Amniotic epithelial cell (primary cell): ENCODE measurements at places on chromosomes 7 and 10.

DNA sequence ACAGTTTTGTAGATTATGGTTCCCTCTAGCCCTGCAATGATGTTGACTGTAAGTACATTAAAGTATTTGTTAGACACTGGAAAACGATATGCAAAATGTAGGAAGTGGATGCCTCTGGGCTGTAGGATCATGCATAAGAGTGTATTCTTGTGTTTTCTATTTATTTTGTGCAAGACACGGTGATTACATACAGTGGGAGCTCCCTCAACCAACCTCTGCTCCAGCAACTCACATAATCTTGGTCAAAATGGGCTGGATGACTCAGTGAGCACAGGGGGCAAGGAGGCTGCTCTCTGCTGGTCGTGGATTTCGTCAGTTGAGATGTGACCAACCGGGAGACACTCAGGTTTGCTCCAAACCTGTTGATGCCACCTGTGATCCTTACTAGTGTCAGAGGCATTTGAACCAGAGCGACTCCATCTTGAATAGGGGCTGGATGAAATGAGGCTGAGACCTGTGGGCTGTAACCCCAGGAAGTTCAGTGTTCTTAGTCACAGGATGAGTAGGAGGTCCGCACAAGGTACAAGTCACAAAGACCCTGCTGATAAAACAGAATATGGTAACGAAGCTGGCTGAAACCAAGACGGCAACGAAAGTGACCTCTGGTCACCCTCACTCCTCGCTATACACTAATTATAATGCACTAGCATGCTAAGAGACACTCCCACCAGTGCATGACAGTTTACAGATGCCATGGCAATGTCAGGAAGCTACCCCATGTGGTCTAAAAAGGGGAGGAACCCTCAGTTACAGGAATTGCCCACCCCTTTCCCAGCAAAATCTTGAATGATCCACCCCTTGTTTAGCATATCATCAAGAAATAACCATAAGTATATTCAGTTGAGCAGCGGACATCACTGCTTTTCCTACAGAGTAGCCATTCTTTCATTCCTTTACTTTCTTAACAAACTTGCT lies 56.4 kb upstream of the FAM20C start:
- no peak for DNase-seq

DNA sequence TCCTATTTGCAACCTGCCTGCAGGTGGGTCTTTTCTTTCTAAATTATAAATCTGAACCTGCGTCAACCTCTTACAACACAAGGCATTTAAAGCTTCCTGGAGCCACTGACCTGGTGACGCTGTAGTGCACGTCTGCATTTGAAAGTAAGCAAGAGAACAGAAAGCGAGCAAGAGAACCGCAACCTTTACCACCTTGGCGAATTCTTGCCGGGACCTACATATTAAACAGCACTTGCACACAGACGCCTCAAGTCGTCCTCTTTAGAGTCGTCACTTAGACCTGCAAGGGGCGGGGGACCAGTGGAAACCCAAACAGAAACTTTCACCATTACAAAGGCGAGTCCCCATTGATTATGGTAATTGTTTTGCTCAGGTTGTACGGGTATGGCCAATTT lies 9.5 kb downstream of the GLI3 start:
- peak; percentile 55 for DNase-seq

GRCh38 chr10:28776519-28776918 lies 99.2 kb downstream of the BAMBI start:
- no peak for DNase-seq

- DNase-seq = peak; percentile 71
These were observed 176.4 kb downstream of the CCDC71L start for GRCh38 chr7:106484562-106484961.
